ENCODE measurements at places on chromosomes 3 and 15. TPM values are rescaled to one million over a fixed set of nuclear protein-coding genes. Genes with fewer than 3 reads are reported as not detected.
A peak's percentile ranks its signal among the peaks of the same experiment; 100 is the strongest.

The EDC3 gene
- 5.4 TPM for total RNA-seq

The GOLGA8T gene
- 0.30 TPM for total RNA-seq

The CCDC191 gene
- total RNA-seq: 1.6 TPM

The C3orf18 gene
- 7.3 TPM for total RNA-seq

The PLSCR4 gene
- 2.4 TPM for total RNA-seq

The SLC27A2 gene
- 2.8 TPM for total RNA-seq

The LRRC31 gene
- total RNA-seq: 1.2 TPM

The SPATA12 gene
- 0.10 TPM for total RNA-seq

The UPK1B gene
- 33.7 TPM for total RNA-seq

The ITPKA gene
- 9.7 TPM for total RNA-seq

GRCh38 chr3:39106851-39107387, 508 bp downstream of the GORASP1 start:
- DNase-seq: peak; percentile 21

- DNase-seq: no peak
Measured at GRCh38 chr3:25781145-25781757, 2.0 kb downstream of the NGLY1 start.

DNA sequence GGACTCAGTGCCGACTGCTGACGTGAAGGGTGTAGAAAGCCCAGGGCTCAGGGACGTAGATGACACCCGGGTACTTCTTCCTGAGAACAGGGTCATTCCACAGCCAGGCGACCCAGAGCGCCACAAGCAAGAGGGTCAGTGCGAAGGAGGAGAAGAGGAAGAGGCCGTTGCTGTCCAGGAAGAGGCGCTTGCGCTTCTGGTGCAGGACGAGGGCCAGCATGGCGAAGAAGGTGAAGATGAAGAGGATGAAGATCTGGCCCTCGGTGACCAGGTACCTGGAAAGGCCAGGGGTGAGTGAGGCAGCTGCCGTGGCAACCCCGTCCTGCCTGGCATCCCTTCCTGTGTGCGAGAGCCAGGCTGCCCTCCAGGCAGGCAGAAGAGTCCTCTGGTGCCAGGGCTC, 3.0 kb upstream of the CALML4 start:
- no peak for DNase-seq

DNA sequence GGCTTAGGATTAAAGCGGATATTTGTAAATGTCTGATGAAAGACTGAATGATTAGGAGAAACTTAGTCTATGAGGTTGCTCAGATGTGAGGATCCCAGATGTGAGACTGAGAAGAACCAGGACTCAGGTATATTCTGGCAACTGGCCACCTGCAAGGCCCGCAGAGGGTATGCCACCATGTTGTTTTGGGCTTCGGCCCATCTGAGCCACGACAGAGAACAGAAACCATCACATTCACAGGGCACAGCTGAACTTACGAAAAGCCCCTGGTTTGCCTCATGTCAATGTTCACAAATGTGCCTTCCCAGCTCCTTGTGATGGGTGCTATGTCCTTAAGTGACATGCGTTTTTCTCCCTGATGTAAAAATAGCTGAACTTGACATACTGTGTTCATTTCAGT, 412.5 kb upstream of the RORA start:
- DNase-seq: no peak

- peak; percentile 42 for DNase-seq
Measured at GRCh38 chr3:155019575-155019974, 60.5 kb upstream of the MME start.

DNA sequence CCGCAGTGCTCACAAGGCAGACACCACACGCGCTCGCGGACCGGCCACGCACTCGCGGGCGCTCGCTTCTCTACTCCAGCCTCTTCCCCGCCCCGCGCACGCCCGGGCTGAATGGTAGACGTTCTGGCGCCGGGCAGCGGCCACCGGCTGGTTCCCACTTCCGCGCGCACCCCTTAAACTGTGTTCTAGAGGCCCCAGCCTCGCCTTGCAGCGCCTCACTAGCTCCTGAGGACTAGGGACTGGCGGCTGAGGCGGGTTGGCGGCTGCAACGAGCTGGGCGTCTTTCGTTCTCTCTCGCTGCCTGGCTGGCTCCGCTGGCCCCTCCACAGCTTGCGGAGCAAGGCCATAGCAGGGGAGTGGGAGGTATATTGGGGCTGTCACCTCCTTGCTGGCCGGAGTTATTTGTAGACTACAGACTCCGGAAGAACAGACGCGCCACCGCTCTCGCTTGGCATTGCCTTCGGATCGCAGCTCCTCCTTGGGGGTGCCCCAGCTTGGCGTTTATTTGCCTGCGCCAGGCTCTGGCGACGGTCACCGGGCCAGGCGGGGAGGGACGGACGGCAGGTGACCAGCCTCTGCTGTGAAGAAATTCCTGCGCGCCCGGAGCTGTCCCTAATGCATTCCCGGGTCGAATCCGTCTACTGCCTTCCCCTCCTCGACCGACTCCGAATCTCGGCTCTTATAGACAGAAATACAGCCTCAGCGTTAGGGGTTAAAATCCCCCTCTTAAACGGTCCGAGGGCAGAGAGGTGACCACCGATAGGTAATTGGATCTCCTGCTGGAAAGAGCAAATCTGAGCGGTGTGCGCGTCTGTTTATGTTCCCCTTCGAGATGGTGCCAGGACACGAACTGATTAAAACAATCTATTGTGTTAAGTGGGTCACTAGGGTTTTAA, 1.3 kb downstream of the GREM1 start:
- no peak for DNase-seq

DNA sequence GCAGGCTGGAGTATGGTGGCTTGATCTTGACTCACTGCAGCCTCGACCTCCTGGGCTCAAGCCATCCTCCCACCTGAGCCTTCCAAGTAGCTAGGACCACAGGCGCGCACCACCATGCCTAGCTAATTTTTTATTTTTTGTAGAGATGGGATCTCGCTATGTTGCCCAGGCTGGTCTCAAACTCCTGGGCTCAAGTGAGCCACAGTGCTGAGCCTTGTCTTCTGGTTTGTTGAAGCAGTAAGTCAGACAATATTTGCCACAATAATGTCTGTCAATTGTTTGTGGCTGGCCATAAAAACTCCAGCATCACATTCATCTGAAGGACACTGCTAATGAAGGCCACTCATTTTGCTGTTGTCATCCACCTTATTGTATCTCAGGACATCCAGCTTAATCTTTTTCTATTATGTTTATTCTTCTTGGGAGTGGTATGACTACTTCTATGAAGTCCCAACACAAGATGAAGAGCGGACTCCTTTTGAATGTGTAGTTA, 185.9 kb downstream of the FNDC3B start:
- no peak for DNase-seq

GRCh38 chr3:148379763-148380382, 317.8 kb upstream of the AGTR1 start:
- peak; percentile 77 for DNase-seq

DNA sequence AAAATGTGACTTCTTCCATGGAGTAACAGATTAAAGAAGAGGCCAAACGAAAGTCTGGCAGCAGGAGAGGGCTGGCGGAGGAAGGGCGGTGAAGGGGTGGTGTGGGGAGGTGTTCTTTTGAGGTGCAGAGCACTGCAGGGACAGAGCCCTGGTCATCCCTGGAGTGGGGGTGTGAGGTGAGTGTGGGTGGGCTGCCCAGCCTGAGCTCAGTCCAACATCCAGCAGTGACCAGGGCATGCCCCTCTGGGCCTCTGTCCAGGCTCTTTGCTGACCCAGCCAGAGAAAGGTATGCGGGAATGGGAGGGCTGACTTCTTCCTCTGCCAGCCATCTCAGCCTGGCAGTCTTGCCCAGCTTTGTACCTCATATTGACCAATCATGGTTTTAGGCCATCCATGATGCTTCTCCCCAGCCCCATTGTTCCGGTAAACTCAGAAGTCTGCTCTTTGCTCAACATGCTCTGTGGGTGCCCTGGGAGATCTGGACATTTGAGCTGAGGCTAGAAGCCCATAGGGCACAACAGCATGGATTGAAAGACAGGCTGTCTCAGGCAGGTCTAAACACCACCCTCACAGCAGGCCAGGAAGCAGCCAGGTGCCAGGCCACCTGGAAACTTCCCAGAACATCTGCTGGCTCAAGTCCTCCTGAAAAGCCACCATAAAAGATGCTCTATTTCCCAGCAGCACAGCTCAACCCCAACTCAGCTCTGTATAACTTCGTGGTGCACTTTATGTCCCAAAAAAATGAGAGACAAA, 25.9 kb upstream of the CXCR6 start:
- DNase-seq: no peak

GRCh38 chr3:159839561-159840379, 148.9 kb upstream of the IL12A start:
- DNase-seq: peak; percentile 36

DNA sequence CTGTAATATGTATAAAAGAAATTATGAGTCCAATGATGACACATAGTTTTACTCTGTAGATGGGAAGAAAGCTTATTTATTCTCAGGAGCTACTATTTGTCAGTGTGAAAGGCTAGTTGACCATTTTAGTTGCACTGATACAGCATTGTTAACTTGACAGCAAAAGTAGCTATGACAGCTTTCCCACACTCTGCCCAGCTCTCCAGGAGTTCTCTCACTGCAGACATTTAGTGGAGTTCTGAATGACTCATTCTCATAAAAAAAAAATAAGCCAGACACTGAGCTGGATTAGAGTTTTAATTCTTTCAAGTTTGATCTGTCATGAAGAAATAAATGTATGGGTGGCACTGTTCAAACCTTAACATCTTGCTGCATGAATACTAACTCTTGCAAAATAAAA, 77.2 kb upstream of the CFAP20DC start:
- peak; percentile 82 for DNase-seq

GRCh38 chr3:54891540-54891897, 36.3 kb downstream of the LRTM1 start:
- DNase-seq: peak; percentile 98

- no peak for DNase-seq
Measured at GRCh38 chr15:73319460-73320245, 49.1 kb downstream of the HCN4 start.

DNA sequence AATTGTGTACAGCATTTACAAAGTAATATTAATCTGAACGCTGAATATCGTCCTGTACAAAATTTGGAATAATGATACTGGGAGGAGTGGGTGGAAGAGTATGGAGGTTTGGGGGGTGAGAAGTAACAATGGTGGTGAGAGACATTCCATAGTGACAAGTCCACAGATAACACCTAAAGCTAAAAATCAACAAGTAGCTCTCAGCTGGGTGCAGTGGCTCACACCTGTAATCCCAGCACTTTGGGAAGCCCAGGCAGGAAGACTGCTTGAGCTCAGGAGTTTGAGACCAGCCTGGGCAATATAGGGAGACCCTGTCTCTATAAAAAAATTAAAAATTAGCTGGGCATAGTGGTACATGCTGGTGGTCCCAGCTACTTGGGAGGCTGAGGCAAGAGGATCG, 5.1 kb downstream of the MRPS25 start:
- DNase-seq: no peak

DNA sequence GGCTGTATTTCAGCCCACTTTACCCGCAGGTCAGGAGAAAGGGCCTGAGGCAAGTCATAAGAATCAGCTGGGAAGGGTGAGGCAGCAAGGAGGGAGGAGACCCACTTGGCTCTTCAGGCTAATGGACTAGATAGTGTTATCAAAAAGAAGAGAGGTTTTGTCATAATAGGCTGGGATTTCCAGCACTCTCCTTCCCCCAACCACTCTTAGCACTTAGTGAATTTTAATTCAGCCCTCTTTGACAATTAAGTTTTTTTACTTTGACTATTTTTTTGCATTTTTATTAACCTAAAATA, 771 bp downstream of the MPI start:
- DNase-seq: no peak

- no peak for DNase-seq
Measured at GRCh38 chr3:160780245-160780644, 24.2 kb downstream of the PPM1L start.

DNA sequence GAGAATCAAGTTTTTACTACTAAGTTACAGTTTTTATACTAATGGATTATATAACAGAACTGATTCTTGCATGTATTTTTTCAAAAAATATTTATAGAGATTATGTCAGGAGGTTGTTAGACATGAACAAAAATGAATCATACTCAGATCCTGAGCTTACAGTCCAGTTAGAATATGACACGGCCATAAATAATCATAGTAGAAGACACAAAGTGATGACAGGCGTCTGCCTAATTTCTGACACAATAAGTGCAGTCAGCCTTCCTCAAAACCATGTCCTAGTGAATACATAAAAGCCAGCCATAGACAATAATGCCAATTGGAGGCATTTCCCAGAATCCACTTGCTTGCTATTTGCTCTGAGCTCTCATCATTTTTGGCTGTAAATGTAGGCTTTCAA, 81.7 kb upstream of the POU1F1 start:
- DNase-seq: no peak

DNA sequence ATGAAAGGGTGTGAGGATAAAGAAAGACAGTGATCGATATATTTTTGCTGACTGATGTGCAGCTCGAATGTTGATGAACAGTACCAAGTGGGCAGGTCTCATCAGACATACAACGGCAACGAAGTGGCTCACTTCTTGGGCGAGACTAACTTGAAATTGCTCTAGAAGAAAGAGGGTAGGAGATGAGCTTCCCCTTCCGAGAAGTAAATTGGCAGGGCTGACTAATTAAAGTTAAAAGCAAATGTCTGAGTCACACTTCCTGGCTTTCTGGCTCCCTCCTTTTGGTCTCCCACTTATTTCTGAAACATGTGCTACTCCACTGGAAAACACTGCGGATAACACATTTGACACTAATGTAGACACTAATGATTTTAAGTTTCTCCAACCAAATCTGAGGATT, 228.3 kb downstream of the ABHD5 start:
- peak; percentile 65 for DNase-seq

GRCh38 chr15:62187425-62187824, 22.3 kb upstream of the C2CD4B start:
- DNase-seq: no peak

DNA sequence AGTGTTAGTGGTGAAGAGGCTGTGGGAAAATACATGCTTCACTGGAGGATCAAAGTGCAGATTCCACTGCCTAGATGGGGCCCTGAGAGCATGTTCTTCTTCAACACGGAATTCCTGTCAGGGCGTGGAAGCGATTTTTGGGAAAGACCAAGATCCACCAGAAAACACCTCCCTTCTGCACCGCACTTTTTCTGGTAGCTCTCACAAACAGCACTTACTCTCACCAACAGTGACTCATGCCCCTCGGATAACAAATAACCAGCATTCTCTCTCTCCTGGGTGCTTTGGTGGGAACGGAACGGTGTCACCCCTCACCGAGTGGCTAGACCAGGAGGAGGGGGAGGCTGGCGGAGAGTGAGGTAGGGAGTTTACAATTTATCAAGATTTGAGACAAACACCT, 40.1 kb downstream of the ADAMTSL3 start:
- DNase-seq: peak; percentile 87

GRCh38 chr15:74426404-74427281, 7.1 kb downstream of the SEMA7A start:
- DNase-seq: no peak

GRCh38 chr3:103437883-103438282, 1003.1 kb downstream of the ZPLD1 start:
- no peak for DNase-seq

DNA sequence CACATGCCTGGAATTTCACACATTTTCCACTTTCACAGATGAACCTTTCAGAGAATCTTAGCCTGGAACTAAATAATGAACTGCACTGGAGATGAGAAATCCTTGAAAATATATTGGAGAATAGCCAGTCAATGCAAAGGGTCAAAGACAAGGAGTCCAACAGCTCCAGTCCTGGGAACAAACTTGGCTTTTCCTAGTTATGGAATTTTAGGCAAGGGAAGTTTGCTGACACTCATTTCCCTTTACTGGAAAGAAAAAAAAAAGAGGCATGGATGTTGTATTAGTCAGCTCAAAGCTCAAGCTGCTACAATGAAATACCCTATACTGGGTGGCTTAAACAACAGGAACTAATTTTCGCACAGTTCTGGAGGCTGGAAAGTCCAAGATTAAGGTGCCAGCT, 690.8 kb upstream of the ARPP21 start:
- no peak for DNase-seq

- peak; percentile 82 for DNase-seq
Measured at GRCh38 chr3:63968612-63969350, 54.5 kb downstream of the PSMD6 start.
